ENCODE measurements at places on chromosomes 4 and X.

DNA sequence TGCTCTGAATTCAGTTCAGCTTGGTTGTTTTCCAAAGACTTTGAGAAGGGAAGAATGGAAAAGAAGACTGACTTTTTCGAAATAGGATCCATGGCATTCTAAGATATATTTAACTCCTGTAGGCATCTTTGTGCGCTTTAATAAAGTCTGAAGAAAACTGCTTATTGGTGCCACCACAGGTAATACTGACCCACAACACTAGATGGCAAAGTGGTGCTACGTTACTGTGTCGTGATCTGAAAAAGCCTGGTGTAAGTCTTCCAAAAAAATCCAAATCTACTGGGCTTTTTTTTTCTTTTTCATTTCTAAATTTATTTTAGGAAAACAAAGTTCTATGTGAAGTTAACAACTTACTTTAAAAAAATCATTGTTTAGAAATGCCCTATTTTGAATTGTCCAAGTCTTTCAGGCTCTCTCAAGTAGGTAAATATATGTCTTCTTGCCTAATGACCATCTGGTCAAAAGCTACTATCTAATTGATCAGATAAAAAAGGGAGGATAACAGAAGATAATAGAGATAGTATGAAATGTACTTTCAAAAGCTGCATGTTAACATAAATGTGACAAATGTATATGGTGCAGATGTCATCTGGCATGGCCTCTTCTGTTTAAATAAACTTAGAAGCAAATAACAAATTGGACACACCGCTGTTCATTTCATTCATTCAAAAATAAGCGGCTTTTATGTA lies 47.0 kb upstream of the MID1IP1 start:
- DNase-seq: peak; percentile 11

DNA sequence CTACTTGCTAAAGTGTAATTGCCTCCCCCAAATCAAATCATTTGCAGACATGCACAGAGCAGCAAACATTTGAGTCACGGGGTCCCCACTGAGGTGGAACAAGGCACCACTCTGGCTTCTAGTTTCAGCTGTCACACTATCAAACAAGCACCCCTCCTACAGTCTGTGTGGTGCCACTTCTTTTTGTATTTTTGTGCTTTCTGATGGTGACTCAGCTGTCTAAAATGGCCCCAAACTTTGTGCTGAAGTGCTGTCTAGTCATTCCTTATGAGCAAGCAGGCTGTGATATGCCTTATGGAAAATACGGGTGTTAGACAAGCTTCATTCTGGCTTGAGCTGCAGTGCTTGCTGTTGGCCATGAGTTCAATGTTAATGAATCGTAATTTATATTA lies 15.4 kb downstream of the IGFBP7 start:
- no peak for DNase-seq

DNA sequence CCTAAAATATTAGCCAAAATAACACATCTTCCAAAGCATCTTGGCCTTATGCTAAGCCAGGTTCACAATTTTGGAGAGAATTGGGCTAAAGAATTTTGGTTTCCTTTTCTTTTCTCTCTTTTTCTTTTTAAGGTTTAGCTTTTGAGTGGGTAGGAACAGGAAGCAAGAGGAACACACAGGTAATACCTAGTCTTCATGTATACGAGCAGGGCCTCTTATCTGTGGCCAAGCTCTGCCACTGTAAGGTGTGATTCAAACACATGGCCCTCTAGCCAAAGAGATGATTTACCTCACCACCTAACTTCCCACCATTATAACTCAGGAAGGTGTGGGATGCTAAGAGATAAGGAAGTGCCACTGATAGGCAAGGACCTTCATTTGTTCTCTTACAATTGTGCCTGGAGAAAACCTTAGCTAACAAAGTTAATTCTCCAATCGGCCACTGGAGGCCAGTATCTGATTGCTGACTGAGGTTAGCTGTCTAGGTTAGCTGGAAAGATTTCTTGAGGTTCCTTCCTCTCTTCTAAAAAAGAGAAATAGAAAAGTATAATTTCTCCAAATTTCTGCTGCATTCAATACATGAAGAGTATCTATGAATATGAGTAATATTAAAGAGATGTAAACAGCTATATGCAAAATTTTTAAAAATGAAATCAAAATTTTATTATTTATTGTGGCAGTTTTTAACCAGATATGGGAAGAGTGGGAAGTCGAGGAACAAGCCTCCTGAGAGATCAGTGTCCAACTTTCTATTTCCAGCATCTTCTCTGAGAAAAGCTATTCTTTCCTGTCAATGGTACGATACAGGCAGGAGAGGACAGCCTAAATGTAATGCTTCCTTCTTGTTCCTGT lies 30.1 kb upstream of the BBS7 start:
- DNase-seq: peak; percentile 36

- DNase-seq: peak; percentile 21
Observed at GRCh38 chr4:76634220-76634619, 199.2 kb downstream of the SHROOM3 start.

DNA sequence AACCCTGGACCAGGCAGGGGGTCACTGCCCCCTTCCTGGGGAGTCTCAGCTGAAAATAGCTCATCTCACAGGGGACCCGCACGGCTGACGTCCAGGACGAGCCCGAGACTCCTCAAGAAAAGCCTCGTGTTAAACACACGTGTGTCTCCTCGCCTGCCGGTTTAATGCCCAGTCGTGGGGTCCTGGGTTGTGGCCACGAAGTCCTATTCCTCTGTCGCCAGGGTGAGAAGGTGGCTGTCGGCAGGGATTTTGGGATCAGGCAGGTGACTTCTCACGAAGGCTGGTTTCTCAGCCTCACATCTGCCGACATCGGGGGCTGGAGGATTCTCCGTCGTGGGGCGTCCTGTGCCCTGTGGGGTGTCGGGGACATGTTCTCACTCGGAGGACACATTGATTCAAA lies 44.3 kb upstream of the PPP2R3B start:
- no peak for DNase-seq

DNA sequence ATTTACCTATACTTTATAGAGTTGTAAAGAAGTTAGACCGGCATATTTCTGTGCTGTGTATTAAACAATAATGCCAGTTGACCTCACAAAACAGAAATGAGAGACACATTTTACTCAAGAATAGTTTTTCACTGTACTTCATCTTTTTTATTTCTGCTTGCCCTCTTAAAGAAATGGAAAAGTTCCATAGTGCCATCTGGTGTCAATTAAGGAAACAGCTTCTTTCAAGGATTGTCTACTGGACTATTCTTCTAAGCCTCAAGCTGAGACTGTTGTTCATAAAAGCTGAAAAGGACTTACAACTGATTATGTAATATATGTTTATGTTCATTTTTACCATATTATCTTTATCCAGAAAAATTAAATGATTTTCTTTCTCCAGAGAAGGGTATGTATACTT lies 1523.7 kb downstream of the ARAP2 start:
- DNase-seq: peak; percentile 10

- DNase-seq: no peak
Observed at GRCh38 chr4:5217421-5217820, 166.1 kb downstream of the STK32B start.

GRCh38 chrX:118499295-118499694 lies 3.7 kb downstream of the DOCK11 start:
- no peak for DNase-seq

- no peak for DNase-seq
Observed at GRCh38 chrX:48890934-48891401, 6.6 kb downstream of the TIMM17B start.

DNA sequence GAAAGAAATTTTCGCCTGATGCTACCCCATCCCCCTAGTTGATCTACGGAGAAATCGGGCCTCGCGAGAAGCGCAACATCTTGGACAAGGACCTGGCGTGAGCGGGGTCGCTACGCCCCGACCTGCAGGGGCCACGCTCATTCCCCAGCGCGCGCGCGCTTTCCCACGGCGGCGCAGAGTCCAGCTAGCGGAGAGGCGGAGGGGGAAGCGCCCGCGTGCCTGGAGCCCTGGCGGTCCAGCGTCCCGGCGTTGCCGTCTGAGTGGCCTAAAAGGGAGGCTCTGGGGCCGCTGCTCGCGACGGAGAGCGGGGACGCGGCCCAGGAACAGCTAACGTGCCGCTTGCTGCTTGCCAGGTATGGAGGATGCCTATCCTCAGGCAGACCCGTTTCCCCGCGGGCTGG lies 6.0 kb upstream of the SOX3 start:
- DNase-seq: no peak

DNA sequence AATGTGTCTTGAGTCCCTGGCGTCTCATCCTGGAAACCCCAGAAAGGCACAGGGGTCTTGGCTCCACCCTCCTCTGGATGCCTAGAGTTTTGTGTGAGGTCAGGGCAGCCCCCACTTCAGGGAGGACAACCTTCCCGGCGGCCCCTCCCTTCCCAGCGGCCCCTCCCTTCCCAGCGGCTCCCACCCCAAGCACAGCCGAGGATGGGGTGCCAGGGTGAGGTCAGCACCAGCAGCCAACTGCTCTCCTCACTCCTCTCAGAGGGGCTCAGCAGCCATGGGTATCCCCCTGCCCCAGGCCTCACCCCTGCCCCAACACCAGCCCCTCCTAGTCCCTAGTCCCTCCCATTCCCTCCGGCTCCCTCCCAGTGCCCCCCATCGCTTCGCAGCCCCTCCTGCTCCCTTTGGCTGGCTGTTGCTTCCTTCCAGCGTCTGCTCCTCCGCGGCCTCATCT lies 17.4 kb downstream of the DGKQ start:
- DNase-seq: no peak

GRCh38 chrX:42902513-42902912 lies 124.5 kb upstream of the PPP1R2C start:
- no peak for DNase-seq

DNA sequence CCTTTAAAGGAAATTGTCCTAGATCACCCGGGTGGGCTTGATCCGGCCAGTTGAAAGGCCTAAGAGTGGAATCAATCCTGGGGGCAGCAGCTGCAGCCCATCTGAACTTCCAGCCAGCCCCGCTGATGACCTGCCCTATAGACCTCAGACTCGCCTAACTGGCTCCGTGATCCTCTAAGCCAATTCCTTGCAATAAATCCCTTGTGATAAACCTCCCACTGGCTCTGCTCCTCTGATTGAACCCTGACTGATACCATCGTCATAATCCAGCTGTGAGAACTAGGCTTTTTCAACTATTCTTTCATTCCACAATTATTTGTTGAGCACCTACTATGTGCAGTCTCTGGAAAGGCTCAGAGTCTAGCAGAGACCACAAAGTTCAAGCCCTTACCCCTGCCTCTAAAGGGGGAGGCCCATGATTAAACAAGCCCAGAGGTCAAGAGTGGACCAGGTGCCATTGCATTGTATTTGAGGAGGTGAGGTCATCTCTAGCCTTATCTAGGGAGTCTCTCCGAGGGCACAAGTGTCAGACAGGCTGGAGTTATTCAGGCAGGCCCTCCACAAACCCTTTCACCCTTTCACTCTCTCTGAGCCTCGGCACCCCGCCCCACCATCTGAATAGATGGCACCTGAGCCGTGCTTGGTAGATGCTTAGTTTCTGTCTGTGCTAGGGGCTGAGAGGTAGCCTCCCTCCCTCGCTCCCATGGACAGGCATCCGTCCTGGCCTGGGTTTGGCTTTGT lies 20.5 kb upstream of the GPR78 start:
- DNase-seq: no peak

GRCh38 chr4:73055241-73055897 lies 14.1 kb downstream of the COX18 start:
- DNase-seq: no peak

- DNase-seq: no peak
Observed at GRCh38 chrX:154032653-154033052, 13.0 kb upstream of the IRAK1 start.
